ENCODE measurements at places on chromosomes 3 and 15.

DNA sequence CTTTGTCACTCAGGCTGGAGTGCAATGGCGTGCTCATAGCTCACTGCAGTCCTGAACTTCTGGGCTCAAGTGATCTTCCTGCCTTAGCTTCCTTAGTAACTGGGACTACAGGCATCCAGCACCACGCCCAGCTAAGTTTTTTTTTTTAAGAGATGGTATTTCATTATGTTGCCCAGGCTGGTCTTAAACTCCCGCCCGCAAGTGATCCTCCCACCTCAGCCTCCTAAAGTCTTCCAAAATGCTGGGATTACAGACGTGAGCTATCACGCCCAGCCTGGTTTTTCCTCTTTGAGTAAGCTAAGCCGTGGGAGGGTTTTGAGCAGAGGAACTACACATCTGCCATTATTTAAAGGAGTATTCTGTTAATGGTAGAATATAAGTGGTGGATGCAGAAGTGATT lies 7.4 kb upstream of the LRRFIP2 start:
- no peak for DNase-seq

DNA sequence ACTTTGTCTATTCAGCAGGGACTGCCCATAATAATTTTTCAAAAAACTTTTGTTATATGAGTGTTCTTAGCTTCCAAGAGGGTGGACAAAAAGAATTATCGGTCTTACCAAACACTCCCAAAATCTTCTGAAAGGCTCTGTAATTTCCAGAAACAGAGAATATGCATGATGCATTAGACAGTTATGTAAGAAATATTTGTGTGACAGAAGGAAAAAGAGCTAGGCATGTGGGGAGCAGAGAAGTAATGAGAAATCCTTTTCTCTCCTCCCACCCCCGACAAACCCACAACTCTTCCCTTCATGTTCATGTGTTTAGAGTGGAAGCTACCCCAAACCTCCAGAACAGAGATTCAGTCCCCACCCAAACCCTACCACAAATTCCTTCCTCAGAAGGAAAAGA lies 86.8 kb downstream of the MYO5A start:
- no peak for DNase-seq

GRCh38 chr3:128471110-128471509 lies 4.4 kb upstream of the DNAJB8 start:
- no peak for DNase-seq

GRCh38 chr3:22495791-22496190 lies 707.3 kb upstream of the UBE2E2 start:
- no peak for DNase-seq

DNA sequence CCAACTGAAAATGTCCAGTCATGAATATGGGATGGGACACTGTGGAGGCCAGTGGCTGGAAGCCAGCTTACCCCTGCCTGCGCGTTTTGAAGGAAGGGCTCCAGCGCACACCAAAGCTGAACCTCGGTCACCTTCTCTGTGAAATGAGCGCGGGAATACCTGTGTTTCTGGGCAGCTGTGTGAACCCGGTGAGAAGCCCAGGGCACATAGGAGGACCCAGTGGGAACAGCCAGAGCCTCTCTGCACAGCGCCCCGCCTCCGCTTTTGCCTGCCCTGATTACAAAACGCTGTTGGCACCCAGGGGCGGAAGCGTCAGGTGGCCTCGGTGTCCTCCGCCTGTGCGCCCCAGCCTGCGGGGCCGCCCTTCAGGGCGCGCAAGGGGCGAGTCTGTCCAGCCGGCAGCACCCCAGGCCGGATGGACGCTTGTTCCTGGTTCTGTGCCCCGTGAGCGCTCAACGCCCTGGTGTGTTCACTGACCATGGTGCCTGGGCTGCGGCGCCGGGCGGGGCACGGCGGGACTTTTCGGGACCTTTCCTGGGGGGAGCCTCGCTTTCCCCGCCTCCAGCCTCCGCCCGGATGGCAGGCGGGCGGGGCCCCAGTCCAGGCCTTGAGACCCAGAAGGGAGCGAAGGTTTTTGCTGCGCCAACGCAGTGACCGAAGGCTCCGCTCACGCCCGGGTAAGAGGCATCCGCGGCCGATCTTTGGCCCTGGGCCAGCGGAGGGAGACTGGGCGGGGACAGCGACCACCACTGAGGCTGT lies at the start of gene SQOR:
Gene SQOR (plus strand): TSS at position 598 of the 759 bp plus-strand sequence. CDS start 23,895 bp downstream, outside the sequence.
- DNase-seq, result peak; percentile 66

DNA sequence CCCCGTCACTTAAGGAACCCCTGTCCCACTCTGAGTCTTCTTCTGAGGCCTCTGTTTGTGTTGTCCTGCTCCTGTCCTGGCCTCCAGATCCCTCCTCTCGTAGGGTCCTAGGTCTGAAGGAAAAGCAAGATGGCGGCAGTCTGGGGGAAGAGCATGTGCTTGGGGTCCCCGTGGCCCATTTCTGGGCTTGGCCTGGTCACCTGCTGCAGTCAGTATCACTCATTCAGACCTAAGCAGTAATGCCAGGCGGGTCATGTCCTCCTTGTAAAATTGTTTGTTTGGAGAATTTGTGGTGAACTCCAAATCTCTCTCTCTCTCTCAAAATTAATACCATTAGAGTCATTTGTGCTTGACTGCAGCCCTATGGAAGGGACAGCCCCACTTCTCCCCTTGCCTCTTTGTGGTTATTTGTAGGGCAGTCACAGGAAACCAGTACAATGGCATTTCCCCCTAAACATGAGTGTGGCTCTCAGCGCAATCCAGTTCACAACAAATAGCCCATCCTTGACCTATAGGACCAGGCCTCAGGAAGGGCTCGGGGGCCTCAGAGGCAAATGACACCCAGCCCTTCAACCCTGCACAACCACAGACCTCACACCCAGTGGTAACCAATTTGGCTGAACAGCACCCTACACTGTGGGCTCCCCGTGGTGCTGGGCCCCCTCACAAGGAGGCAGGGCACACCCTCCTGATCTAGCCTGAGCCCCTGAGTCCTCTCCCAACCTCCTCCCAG lies 173.5 kb downstream of the OR4M2 start:
- DNase-seq, result no peak

GRCh38 chr3:47301456-47301855 lies 18.7 kb downstream of the KLHL18 start:
- DNase-seq, result no peak

GRCh38 chr3:181943285-181943684 lies 231.6 kb downstream of the SOX2 start:
- no peak for DNase-seq

GRCh38 chr3:69422751-69423150 lies 36.9 kb upstream of the FRMD4B start:
- no peak for DNase-seq

DNA sequence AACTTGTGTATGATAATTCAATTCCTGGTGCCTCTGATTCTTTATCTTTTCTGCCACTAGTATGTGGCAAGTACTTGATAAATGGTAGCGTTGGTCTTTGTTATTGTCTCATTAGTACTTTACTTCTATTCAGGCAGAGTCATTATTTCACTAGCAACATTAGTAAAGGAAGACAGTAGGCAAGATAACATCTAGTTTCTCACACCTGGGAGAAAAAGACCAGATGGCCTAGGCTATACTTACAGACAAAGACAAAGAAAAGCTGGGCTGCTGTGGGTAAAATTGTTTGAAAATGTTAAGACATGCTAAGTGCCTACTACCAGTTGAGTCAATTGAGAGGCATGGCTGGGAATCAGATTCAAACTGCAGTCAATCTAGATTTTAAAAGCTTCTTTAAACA lies 198.7 kb upstream of the CMC1 start:
- DNase-seq, result no peak

- DNase-seq, result no peak
Observed at GRCh38 chr3:39173318-39174125, 18.9 kb downstream of the XIRP1 start.

GRCh38 chr3:36695113-36695768 lies 69.1 kb downstream of the DCLK3 start:
- no peak for DNase-seq
